Stimulated activated CD4-positive, alpha-beta T cell treated with anti-CD3 and anti-CD28 coated beads, TNF-alpha, amount 100 ng/mL, for 48 hours (primary cell): ENCODE measurements at places on chromosomes 16 and 17.
A peak's percentile ranks its signal among the peaks of the same experiment; 100 is the strongest.

- no peak for DNase-seq
These were observed 18.0 kb downstream of the BMERB1 start for GRCh38 chr16:15452246-15452855.

GRCh38 chr16:78903843-78904242 is 696.7 kb downstream of the MAF start:
- DNase-seq = no peak

DNA sequence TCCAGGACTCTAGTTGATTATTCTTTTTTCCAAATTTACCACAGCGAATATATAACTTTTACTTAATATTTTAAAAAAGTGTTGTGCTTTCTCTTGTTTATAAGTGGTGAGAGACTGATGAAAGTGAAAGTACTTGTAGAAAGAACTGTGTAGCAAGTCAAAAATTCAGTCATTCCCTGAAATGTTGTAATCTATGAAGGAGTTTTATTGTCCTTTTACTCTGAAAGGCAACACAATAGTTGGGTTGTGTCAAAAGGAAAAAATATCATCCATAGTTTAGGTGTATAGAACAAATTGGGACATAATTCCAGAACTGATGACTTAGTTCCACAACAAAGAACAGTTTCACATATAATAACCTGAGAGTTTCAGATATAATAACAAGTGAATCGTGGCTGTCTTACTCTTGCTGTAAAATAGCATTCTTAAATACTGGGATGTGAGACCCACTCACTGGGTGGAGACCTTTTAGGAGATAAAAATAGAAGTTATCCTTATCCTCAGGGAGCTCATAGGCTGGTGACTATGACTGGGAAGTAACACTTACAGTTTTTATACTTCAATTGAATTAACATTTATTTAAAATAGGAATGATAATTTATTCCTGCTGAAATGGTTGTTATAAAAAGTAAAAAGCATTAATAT is 20.6 kb downstream of the CYB5B start:
- no peak for DNase-seq

DNA sequence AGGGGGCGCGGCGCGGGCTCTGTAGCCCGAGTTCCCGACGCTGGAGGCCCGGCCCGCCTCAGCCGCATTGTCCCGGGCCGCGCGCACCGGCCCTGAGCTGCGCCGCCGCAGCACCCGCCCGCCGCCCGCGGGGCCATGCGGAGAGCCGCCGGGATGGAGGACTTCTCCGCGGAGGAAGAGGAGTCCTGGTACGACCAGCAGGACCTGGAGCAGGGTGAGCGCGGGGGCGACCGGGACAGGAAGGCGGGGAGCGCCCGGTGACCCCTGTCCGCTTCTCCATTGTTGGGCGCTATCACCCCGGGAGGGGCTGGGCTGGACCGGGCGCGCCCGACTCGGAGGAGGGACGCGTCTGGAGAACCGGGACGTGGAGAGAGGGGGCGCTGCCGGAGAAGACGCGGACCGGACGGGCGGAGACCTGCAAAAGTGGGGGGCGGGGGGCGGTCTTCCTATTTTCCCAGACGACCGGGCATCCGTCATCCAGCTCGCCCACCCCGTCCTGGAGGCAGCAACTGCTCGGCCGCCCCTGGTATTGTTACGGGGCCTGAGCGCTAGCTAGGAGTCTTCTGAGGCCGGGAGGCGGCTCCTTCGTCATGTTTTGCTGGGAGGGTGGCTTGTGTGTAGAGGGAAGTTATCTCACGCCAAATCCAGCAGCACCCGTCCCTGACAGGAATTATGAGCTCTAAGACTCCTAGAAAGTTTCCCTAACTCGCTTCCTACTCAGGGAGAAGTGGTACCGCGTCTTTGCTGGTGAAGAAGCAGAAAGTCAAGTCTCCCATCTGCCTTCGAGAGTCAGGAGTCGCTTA is 678 bp downstream of the CDR2L start:
- DNase-seq = no peak

GRCh38 chr17:10192461-10192860 is 5.9 kb downstream of the GAS7 start:
- no peak for DNase-seq

- DNase-seq = no peak
These were observed 3.0 kb upstream of the WFIKKN2 start for GRCh38 chr17:50832267-50832863.

- peak; percentile 50 for DNase-seq
These were observed 57.3 kb upstream of the CCL1 start for GRCh38 chr17:34420254-34420766.

GRCh38 chr17:45261577-45262515 is at the start of gene SPATA32:
TSS of gene SPATA32 (minus strand) at chr17:45262094. CDS start at chr17:45262016, 78 bp downstream.
- DNase-seq = peak; percentile 50
